T-helper 17 cell (primary cell): ENCODE measurements at places on chromosomes 1 and 21. TPM values are rescaled to one million over a fixed set of nuclear protein-coding genes. Genes with fewer than 3 reads are reported as not detected.

DNA sequence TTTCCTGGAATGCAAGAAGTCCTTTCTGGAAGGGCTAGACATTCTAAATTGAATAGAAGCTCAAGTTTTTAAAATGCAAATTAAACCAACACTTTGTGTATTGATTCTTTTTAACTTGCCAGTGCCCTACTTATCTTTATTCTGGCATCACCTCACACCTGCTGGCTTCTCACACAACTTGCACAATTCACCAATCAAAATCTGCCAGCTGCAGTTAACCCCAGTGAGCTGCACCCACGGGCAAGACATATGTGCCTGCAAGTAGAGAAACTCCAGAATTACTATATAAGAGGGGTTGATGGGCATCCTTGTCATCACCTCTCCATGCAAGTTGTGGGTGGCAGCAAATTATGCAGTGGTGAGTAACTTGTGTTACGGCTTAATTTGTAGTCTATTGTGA lies 11.7 kb upstream of the PLPPR4 start:
- no peak overlapping the region for H3K4me3 ChIP-seq
- H3K27me3 ChIP-seq: peaks cover 4% of the 10 kb centered on the region
- DNase-seq: no peak
- H3K27ac ChIP-seq: no peak overlapping the region
- no peaks in the 10 kb centered on the region for H3K4me1 ChIP-seq

GRCh38 chr21:34522284-34522683 lies 10.3 kb upstream of the KCNE1 start:
- H3K27ac ChIP-seq: no peak overlapping the region
- H3K27me3 ChIP-seq: no peaks in the 10 kb centered on the region
- no peak for DNase-seq
- H3K36me3 ChIP-seq: peaks cover 7% of the 10 kb centered on the region

GRCh38 chr1:246032031-246032551 lies 475.0 kb downstream of the SMYD3 start:
- no peak overlapping the region for H3K4me3 ChIP-seq
- H3K27ac ChIP-seq: no peak overlapping the region
- DNase-seq: no peak

DNA sequence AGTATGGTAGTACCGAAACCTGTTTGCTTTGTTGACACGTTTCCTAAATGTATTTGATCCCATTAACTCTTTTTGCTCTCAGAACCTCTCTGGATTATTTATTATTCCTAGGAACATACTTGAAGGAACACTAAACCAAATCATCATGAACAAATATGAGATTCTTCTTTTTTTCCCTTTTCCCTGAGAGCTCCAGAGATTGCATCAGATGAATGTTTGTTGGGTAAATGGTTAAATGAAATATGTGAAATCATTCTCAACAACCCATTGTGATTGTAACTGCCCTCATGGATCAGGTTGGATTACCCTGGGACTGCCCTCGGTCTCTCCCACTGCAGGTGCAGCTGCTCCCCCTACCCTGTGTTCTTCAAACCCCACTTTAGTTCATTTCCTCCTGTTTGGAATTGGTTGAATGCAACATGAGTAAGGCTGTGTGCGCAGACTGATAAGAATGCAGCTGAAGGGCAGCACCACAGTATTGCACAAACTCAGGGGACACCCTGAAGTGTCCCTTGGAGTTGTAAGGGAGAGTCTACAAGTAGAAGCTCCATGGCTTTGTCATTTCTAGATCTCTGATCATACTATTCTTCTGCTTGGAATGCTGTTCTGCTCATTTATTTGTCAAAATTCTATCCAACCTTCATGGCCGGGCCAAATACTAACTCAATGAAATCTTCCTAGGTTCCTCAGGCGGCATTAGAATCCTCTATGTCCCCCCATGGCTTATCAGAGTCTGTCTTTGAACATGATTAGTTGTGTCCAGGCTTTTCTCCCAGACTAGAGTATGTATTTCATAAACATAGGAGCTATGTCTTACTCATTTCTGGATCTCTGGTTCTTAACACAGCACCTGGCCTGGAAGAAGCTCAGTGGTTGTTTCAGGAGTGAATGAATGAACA lies 47.1 kb upstream of the NEK2 start:
- peaks cover 5% of the 10 kb centered on the region for H3K36me3 ChIP-seq
- no peak overlapping the region for H3K4me3 ChIP-seq
- H3K4me1 ChIP-seq: no peaks in the 10 kb centered on the region
- H3K27me3 ChIP-seq: peaks cover 24% of the 10 kb centered on the region

DNA sequence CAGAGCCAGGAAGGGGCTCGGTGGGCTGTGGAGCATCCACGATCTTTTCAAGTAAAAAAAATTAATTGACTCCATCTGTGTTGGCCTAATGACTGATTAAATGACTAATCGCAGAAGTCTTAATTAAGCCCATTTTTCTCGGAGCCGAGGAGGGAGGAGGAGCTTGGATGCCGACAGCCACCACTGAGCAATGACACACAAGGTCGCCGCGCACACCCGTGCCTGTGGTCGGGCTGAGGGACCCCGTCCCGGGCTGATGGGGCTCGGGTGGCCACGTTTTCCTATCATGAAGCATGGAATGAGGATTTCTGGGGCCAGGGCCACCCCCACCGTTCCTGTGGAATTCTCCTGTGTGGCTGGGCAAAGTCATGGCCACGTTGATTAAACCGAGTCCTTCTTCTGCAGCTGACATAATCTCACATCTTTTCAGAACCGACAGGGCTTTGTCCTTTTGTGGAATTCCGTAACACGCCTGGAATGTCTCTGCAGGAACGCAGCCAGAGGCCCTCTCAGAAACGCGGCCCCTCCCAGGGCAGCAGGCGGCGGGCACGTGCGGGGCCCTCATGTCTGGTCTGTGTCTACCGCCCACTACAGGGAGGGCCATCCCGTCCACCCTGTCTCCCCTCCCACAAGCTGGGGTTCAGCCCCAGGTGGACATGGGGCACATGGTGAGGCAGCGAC lies 60.7 kb downstream of the MORN1 start:
- peaks cover 6% of the 10 kb centered on the region for H3K4me1 ChIP-seq
- no peak overlapping the region for H3K4me3 ChIP-seq

DNA sequence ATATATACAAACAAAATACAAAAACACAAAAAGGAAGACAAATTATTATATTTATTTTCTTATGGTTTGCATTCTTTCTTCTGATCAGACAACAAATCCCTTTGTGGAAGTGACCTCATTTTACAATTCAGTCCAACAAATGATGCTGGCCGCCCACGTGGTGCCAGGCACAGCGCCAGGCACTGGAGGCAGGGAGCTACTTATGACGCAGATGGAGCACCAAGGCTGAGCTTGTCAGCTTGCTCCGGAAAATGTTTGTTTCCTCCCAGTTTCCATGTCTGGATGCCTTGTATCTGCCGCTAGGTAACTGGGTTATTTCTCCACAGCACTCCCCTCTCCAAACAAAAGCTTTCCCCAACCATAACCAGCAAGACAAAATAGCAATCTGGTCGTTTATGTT lies 30.7 kb upstream of the CD34 start:
- DNase-seq: no peak
- H3K4me3 ChIP-seq: no peak overlapping the region
- H3K27ac ChIP-seq: no peak overlapping the region
- H3K27me3 ChIP-seq: peaks cover 47% of the 10 kb centered on the region

GRCh38 chr21:41802684-41803083 lies 35.8 kb upstream of the RIPK4 start:
- no peak for DNase-seq
- H3K27me3 ChIP-seq: no peaks in the 10 kb centered on the region
- H3K36me3 ChIP-seq: no peaks in the 10 kb centered on the region
- H3K27ac ChIP-seq: no peak overlapping the region

DNA sequence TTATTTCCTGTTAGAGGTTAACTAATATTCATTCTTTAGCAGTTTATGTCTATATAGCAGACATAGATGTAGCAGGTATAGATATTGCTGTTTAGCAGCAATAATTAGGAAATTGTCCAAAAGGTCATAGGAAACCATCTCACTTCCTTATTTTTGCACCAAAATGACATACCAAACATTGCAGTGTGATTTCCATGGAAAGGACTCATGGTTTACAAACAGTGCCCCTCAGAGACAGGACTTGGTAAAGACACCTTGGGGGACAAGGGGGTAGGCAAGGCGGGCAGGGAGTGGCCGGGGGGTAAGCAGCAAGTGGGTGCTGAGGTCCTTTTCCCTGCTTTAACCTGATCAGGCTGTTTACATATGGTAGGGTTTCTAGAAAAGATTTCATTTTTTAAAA lies 30.5 kb downstream of the BATF3 start:
- peaks cover 6% of the 10 kb centered on the region for H3K4me1 ChIP-seq
- no peak for DNase-seq
- no peak overlapping the region for H3K4me3 ChIP-seq
- H3K36me3 ChIP-seq: no peaks in the 10 kb centered on the region

INAVA gene
- total RNA-seq: 0.39 TPM

DNA sequence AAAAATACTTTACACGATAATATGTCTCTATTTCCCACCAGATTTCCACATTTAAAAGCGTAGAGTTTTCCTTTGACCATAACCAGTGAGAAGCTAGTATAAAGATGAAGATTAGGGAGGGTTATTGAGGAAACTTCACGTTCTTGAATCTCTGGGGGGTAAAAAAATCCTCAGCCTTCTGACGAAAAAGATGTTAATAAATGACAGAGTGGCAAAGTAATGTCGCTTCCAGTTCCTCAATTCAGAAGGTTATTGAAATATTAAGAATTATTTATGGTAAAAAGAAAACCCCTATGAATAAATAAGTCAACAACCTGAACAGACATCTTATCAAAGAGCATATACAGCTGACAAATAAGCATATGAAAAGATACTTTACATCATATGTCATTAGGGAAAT lies 241.0 kb downstream of the GPATCH2 start:
- no peaks in the 10 kb centered on the region for H3K36me3 ChIP-seq
- H3K27me3 ChIP-seq: peaks cover 5% of the 10 kb centered on the region
- H3K4me3 ChIP-seq: no peak overlapping the region
- H3K27ac ChIP-seq: no peak overlapping the region
- no peak for DNase-seq

ANKRD65 gene
- total RNA-seq: not detected
